ENCODE measurements at places on chromosomes 7 and 10.
A peak's percentile ranks its signal among the peaks of the same experiment; 100 is the strongest.

GRCh38 chr10:91163869-91164474 lies 56.5 kb upstream of the PCGF5 start:
- peak; percentile 67 for DNase-seq

- no peak for DNase-seq
Observed at GRCh38 chr10:21497177-21497807, 28.2 kb downstream of the SKIDA1 start.

GRCh38 chr7:44396931-44397545 lies 71.6 kb upstream of the CAMK2B start:
- no peak for DNase-seq

DNA sequence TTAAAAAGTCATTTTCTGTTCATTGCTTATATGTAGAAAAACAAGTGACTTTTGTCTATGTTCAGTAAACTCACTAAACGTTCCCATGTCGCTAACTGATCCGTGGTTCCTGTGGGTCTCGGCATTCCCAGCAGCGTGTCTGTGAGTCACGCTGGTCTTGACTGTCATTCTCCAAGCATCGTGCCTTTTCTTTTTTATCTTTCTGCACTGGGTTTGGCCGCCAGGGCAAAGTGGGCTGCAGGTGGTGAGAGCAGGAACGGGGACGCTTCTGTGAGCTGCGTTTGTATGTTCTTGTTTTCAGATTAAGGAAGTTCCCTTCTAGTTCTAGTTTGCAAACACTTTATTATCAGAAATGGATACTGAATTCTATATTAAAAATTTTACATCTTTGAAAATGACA lies 6.8 kb upstream of the SCART1 start:
- no peak for DNase-seq

DNA sequence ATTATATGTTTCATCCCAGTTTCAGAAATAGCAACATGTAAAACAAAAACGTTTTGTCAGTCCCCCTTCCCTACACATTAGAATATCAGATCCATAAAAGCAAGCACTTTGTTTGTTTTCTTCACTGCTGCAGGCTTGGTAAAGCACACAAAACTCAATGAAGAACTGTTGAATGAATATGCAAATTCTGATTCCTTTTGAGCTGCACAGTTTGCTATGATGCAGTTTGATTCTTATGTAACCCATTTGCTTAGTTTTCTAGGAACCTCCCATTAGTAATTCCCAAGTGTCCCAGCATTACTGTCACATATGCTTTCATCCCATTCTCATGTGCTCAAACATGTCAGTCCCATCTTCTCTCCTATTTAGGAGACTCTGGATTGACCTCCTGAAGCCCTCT lies 26.1 kb upstream of the CHCHD3 start:
- no peak for DNase-seq

GRCh38 chr10:106582291-106582690 lies 582.2 kb downstream of the SORCS1 start:
- DNase-seq, result no peak

DNA sequence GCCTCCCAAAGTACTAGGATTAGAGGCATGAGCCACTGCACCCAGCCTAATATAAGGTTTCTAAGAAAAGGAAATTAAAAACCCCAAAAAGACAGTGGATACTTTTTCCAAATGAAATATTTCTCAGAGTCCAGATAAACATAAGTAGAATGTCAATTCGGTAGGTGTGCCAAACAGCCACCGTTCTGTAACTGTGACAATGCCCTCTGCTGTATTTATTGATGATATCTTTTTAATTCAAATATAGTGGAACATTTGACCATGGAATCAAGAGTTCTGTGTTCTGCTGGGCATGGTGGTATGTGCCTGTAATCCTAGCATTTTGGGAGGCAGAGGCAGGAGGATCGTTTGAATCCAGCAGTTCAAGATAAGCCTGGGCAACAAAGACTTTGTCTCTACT lies 28.8 kb upstream of the ZRANB1 start:
- no peak for DNase-seq

DNA sequence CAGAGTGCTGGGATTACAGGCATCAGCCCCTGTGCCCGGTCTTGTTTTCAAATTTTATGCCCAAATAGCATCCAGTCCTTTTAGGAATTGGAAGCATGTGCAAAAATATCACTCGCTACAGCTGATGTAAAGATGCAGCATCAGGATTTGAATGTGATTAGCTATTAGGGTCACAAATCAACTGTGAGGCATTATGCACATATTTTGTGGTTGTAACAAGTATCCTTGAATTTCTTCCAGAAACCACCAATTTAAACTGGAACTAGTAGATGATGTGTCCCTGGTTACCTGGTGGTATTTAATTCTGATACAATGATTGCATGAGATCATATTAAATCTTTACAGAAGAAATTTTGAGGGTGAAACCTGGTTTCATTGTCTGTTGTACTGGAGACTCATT lies 41.0 kb upstream of the ITGA8 start:
- DNase-seq, result no peak

- no peak for DNase-seq
Observed at GRCh38 chr7:106819546-106819945, 45.5 kb upstream of the PIK3CG start.

DNA sequence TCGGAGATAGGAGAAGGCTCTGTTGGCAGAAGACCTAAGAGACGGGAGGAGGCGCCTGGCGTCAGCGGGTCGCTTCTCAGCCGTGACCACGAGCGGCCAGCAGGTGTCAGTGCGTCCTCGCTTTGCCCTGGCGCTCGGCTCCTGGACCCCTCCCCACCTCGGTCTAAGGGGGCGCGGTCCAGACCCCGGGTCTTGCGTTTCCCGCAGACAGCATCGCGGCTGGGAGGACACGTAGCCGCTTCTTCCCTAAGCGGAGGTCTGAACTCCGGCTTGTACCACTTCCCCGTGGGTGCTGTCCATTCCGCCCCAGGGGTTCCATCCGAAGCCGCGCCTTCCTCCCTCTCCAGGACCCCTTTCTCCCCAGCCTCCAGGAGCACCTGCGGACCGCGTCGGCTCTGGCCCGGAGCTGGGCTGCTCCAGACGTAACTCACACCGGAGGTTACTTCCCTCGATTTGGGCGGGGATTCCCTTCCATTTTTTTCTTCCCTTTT lies 593 bp upstream of the ADRA2A start:
- DNase-seq, result no peak

DNA sequence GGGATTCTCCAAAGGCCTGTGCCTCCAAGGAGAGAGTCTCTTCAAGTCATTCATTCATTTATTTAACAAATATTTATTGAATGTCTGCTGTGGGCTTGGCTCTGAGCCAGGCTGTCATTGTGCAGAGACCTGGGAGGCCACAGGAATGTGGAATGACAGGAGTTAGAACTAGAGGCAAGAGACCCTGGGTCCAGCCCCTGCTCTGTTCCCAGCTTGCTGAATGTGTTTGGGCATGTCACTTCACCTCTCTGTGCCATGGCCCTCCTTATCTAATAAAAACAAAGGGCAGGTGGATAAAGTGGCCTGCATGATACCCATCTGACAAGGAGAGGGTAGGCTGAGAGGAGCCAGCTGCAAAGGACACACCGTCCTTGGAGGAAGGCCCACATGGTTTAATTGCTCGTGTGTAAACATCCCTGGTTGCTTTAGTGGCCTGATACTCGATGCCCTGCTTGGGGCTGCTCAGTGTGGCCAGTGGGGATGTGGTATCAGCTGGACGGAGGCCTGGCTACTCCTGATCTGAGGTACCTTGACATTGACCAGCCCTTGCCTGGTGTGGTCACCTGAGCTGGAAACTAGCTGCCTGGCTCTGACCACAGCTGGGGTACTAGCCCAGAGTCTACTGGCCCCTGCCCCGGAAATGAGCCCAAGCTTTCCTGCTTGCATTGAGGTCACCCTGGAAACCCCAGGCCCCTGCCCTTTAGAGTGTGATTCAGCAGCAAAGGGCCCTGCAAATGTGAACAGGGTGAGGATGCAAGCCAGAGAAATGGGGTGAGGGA lies 116.2 kb downstream of the CDH23 start:
- DNase-seq, result no peak

- no peak for DNase-seq
Observed at GRCh38 chr7:5497295-5498103, 73.9 kb upstream of the TNRC18 start.

- DNase-seq, result no peak
Observed at GRCh38 chr7:157388301-157388700, 51.5 kb downstream of the DNAJB6 start.

DNA sequence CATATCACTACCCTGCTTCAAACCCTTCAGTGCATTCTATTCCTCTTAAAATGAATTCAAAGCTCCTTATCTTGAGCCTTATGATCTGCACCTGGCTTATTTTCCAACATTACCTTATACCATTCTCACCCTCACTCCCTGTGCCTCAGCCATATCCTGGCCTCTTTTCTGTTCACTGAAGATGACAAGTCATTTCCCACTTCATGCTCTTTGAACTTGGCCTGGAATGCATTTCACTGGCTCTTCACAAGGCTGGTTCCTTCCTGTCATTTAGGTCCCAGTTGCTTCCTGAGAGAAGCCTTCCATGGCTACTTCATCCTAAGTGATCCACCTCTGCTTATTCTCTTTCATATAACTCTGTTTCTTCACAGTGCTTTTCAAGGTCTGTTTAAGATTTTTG lies 3.2 kb upstream of the LIPF start:
- DNase-seq, result no peak

DNA sequence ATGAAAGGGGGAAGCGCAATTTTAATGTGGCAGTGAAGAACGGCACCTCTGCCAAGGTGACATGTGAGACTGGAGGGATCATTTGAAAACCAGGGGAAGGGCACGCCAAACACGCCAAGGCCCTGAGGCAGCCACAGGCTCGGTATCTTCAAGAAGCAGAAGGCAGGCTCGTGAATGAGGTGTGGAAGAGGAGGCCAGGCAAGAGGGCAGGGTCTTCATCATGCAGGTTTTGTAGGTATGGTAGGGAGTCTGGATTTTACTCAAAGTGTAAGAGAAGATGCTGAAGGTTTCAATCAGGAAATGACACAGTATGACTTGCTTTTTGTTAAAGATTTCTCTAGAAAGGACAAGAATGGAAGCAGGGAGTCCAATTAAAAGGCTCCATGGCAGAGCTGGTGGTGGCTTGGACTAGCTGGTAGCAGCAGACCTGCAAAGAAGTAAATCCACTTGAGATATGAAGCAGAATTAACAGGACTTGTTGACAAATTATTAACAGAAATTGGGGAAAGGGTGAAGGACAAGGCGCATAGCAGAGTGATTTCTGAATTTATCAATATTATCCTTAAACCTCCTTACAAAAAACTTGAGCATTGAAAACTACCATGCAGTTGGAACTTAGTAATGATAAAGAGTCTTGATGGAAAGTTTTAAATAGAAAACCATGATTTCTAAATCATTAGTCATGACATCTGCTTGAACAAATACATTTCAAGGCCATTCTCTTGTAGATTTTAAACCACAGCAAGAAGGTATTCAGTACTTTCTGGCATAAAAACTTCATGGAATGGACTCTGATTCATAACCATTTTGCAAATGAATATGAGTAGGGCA lies 70.4 kb downstream of the COA1 start:
- no peak for DNase-seq

- no peak for DNase-seq
Observed at GRCh38 chr7:133857376-133858119, 269.6 kb upstream of the LRGUK start.

DNA sequence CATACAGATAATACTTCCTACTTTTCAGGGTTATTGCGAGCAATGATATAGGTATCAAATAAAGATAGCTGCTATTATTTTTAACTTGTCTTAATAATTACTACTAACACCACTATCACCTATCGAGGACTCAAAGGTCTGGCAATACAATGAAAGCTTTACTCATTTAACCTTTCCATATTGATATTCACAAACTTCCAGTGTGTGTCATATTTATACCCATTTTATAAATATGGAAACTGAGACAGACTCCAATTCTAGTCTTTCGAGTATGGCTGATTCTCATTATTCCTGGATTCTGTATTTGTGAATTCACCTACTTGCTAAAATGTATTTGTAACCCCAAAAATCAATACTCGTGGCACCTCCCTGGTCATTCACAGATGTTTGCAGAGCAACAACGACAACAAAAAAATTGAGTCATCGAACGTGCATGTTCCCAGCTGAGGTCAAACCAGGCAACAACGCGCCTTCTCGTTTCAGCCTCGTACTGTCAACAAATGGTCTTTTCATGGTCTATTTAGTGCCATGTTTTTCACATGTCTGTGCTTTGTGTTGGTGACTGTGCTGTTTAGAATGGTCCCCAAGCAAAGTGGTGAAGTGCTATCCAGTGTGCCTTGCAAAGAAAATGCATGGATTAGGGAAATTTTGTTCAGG lies 51.7 kb downstream of the SMURF1 start:
- DNase-seq, result no peak

GRCh38 chr7:30150711-30151110 lies 15.9 kb downstream of the MTURN start:
- no peak for DNase-seq

DNA sequence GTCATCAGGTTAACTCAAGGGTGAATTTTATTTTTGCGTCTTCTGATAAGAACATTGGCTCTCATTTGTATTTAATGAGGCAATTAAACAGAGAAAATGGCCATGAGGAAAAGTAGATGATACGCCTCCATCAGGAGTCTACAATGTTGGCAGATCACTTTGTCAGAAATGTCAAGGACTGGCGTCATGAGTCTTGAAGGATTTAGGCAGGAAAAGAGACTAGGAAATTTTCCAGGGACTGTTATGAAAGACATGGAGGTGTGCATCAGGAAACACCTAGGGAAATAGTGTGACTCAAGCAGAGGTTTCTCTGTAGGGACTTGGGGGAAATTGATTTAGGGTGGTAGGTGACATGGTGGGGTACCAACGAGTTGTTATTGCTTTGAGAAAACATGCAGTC lies 53.4 kb upstream of the SLC35B4 start:
- no peak for DNase-seq

DNA sequence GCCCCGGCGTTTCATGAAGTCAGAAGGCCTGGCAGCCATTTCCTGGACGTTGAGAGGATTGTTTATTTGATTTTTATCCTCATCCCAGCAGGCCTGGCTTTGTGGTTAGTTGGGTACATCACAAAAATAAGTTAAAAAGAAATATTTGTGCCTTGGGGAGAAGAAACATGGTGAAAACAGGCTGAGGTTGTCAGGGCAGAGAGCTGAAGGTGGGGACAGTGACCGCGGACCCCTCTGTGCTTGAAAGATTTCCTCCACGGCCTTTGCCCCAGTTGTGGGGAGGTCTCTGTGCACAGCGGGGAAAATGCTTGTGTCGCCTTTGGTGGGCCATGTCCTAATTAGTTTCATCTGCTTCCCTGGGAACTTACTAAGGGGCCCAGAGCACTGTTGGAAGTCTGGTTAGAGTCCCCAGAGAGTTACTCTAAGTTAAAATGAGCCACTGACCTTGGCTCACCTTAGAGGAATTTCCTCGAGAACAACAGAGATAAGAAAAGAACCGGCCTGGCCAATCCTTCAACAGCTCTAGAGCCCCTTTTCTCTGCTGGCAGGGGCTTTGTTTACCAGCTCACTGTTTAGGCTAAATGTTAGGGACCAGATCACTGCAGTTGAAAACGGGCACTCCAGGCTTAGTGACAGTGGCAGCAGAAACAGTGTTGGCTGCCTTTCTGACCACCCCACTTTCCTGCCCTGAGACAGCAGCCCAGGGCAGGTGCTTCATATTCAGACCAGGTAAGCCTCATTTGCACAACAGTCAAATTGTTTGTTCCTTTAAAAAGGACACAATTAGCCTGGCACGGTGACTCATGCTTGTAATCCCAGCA lies 37.9 kb downstream of the CRCP start:
- DNase-seq, result no peak

- no peak for DNase-seq
Observed at GRCh38 chr10:53256623-53257022, 484.0 kb upstream of the MBL2 start.

- DNase-seq, result no peak
Observed at GRCh38 chr7:157558875-157559595, 222.2 kb downstream of the DNAJB6 start.

Data from T-helper 22 cell (primary cell).